HCEC 1CT (cell line): ENCODE measurements at places on chromosomes 6 and 20.

- no peak for DNase-seq
Observed at GRCh38 chr20:58665606-58666005, 14.5 kb downstream of the STX16 start.

GRCh38 chr6:42627674-42628073 lies 63.8 kb downstream of the UBR2 start:
- no peak for DNase-seq

GRCh38 chr6:17912521-17912920 lies 74.9 kb downstream of the KIF13A start:
- no peak for DNase-seq

- no peak for DNase-seq
Observed at GRCh38 chr6:107314531-107314939, 144.8 kb downstream of the PDSS2 start.

DNA sequence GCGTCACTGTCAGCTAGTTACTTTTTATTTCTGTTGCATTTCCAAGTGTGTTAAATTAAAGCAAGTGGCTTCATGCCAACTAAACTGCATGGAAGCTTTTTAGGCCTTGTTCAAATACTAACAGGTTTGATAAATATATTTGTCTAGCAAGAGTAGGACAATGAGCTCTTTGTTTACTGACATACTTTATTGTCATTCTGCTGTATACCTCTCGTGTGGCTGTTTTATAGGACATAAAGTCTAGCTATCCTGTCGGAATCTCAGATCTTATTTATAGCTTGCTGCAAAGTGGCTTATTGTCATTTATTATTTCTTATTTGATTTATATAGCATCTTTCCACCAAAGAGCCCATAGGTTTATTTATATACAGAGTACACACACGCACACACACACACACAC lies 711.1 kb downstream of the KIF16B start:
- no peak for DNase-seq

DNA sequence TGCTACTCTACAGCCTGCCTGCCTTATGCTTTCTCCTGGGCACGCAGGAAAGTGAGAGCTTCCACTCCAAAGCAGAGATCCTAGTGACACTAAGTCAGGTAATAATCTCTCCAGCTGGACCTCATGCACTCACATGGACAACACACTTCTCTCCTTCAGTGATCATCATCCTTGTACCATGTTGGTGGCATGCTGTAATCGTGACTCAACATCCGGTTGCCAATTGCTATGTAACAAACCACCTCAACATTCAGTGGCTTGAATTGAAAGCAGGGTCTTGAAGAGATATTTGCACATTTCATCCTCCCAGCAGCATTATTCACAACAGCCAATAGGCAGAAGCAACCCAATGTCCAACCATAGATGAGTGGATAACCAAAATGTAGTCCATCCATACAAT lies 40.3 kb upstream of the PPP1R3G start:
- DNase-seq = no peak

- DNase-seq = no peak
Observed at GRCh38 chr20:9038791-9039535, 29.9 kb upstream of the PLCB4 start.

GRCh38 chr6:40671001-40671693 lies 84.0 kb upstream of the LRFN2 start:
- DNase-seq = no peak

GRCh38 chr6:90136176-90136575 lies 160.5 kb downstream of the BACH2 start:
- no peak for DNase-seq

- no peak for DNase-seq
Observed at GRCh38 chr20:11929947-11930346, 12.3 kb downstream of the BTBD3 start.

DNA sequence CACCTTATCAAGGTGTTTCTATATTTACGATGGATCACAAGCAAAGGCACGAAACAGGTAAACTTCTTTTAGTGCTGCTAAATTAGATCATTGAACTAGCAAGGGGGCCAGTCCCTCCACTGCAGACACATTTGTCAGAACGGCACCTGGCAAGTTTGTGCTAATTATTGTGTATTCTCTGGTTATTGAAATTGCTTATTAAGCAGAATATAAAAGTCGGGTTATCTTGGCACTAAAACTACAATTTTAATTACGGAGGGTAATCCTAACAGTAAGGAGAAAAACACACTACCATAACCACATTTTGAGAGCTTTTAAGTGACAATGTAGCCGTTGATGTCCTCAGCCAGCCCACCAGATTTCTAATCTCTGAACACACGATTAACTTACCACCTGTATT lies 118.9 kb upstream of the BTN3A2 start:
- DNase-seq = no peak

GRCh38 chr20:53960579-53961272 lies 109.7 kb downstream of the BCAS1 start:
- peak; percentile 8 for DNase-seq

DNA sequence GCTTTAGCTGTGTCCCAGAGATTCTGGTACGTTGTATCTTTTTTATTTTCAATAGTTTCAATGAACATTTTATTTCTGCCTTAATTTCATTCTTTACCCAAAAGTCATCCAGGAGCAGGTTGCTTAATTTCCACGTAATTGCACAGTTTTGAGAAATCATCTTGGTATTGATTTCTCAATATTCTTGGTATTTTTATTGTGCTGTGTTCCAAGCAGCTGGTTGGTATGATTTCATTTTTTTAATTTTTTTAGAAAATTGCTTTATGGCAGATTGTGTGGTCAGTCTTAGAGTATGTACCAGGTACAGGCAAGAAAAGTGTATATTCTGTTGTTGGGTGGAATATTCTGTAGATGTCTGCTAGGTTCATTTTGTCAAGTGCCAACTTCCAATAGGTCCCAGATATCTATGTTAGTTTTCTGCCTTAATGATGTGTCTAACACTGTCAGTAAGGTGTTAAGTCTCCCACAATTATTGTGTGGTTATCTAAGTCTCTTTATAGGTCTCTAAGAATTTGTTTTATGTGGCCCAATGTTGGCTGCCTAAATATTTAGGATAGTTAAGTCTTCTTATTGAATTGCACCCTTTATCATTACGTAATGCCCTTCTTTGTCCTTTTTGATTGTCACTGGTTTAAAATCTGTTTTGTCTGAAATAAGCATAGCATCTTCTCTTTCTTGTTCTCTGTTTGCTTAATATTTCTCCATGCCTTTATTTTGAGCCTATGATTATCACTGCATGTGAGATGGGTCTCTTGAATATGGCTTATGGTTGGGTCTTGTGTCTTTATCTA lies 366.9 kb upstream of the IRAK1BP1 start:
- DNase-seq = no peak

DNA sequence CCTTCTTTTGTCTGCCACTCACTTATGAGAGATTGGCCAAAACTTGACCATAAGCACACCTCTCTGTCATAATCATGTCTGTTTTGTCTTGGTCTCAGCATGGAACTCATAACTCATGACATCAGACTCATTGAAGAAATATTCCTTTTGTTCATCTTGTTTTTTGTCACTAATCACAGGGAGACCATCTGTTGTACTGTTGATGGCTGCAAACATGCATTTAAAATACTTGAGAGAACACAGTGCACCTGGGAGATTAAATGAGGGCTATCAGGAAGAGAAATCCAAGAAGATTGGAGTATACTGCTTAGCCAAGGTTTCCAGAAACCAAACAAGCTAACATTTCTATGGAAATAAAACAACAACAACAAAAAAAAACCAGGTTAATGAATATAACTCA lies 689.7 kb downstream of the EPM2A start:
- no peak for DNase-seq

GRCh38 chr20:38278131-38278530 lies 17.6 kb upstream of the KIAA1755 start:
- DNase-seq = no peak

DNA sequence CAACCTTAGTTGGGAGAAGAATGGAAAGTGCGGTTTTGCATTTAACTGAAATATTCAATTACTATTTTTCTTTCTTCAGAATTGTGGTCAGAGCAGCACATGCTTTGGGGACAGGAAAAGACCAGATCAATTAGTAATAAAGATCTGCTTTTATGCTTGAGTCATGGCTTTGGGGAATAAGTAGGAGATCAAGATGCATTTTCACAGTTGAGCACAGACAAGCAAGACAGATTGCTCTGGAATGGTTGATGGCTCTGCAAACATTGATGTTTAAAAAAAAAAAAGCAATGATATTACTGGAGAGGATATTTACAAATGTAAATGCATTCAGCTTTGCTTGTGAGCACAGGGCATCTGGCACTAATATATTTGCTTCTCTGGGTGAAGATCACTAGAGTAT lies 224.4 kb upstream of the SASH1 start:
- DNase-seq = no peak

DNA sequence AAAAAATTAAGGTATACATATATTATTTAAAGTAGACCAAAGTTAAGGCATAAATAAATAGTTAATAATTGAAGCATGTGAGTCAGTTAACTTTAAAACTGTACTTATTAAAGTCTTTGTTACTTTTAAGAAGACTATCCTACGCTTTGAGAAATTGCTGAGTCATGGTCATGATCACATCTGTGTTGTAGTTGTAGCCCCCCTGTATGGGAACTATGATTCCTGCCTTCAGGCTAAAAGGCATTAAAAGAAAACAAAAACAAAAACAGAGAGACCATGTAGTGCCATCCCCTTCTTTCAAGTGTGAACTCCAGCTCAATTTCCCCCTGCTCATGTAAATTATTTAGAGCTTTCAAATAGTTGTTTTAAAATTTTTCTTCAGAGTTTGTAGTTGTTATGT lies 123.4 kb downstream of the FLRT3 start:
- no peak for DNase-seq

DNA sequence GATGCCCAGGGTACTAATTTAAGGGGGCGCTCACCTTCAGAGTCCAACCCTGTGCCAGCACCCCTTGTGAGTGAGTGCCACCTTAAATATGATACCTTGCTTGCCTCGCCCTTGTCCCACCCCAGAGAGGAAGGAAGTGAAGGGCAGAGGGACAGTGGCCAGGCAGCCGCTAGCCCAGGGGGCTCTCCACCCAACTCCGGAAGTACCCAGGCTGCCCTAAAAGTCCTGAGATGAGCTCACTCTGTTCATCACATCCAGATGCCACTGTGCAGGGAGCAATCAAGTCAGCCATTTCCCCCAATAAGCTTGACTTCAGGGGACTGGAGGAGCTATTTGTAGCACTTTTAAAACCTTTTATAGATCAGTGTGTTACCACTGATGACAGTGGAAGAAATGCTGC lies 25.0 kb upstream of the STX16 start:
- DNase-seq = no peak

DNA sequence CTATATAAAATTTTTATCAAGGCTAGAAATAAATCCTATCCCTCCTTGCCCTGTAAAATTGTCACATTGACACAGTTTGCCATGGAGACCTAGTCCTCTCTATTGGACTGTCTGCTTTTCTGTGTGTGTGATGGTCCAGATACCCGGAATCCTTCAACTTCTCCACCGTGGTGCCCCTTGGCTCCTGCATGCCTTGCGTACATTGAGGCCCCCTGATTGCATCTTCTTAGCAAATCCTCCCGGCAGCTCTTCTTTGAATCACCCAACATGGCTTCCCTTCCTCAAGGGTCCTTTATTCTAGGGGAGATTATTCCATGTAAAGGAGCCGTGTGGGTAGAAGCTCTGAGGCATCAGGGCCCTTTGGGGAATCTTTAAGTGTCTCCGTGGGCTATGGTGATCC lies 219.5 kb downstream of the CDC5L start:
- no peak for DNase-seq

GRCh38 chr6:128097009-128097408 lies 196.2 kb upstream of the THEMIS start:
- no peak for DNase-seq

- DNase-seq = no peak
Observed at GRCh38 chr6:13765570-13765969, 48.8 kb downstream of the MCUR1 start.

GRCh38 chr6:37576336-37576737 lies 76.6 kb upstream of the CCDC167 start:
- peak; percentile 86 for DNase-seq

DNA sequence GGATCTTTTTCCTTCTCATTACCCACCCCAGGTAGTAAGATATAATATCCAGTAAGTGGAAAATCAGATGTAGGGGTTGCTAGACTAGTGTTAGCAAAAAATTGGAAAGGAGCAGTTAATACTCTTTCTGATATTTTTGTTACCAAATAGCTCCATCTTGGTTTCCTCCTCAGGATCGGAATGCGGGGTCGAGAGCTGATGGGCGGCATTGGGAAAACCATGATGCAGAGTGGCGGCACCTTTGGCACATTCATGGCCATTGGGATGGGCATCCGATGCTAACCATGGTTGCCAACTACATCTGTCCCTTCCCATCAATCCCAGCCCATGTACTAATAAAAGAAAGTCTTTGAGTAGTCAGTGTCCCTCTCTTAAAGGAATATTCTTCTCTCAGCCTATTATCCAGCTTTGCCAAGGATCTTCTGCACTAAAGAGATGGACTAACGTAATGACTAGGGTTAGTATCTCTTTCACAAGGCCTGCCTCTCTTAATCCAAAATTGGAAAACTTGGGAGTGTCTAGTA lies 1.5 kb downstream of the ROMO1 start:
- DNase-seq = no peak

- DNase-seq = no peak
Observed at GRCh38 chr20:58094698-58095097, 133.8 kb downstream of the ANKRD60 start.

DNA sequence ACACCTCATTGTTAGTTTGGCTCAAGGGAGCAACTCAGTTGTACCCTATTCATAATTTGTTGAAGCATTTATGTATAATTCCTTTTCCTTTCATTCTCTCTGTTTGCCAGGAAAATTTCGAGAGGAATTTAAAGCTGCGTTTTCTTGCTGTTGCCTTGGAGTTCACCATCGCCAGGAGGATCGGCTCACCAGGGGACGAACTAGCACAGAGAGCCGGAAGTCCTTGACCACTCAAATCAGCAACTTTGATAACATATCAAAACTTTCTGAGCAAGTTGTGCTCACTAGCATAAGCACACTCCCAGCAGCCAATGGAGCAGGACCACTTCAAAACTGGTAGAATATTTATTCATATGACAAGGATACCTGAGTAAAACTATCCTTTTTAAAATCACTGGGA lies 45.2 kb upstream of the GFRAL start:
- DNase-seq = no peak

GRCh38 chr20:32650401-32650944 lies 23.3 kb downstream of the C20orf203 start:
- DNase-seq = no peak

- peak; percentile 7 for DNase-seq
Observed at GRCh38 chr6:105851113-105851580, 235.0 kb upstream of the PRDM1 start.

- no peak for DNase-seq
Observed at GRCh38 chr6:118588626-118589025, 40.5 kb downstream of the PLN start.

DNA sequence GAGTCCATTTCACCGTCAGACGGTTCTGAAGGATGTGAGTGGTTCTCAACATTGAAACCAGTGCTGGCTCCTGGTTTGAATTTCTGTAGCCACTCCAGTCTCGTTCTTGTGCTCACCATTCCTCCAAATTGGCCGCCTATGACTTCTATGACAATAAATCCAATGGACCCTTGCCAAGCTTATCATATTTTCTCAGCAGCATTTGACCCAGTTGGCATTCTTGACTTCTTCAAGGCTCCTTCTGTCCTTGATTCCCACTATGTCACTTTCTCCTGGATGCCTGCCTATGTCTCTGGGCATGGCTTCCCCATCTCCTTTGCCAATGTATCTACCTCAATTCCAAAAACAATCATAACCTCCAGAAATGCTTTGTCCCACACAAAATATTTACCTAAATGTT lies 756.0 kb upstream of the NRSN1 start:
- DNase-seq = no peak
